ENCODE measurements at places on chromosomes 6 and 20.
A peak's percentile ranks its signal among the peaks of the same experiment; 100 is the strongest.

DNA sequence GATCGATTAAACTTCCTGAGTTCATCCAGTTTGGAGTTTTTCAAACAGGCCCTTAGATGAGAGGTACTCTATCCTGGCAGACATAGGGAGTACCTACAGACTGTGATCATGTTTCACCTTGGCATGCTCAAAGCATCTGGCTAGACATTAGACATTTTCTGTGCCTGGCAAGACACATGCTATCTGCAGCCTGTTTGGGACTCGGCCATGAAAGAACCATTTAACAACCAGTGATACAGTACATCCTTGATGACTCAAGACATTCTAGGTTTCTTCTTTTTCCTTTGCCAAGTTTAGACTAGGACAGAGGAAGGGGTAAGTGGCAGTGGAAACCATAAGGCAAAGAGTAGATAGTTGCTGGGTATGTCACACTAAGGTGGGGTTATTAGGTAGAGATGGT lies 15.4 kb upstream of the PAQR8 start:
- no peak for DNase-seq

- no peak for DNase-seq
Observed at GRCh38 chr6:158647501-158647900, 2.4 kb upstream of the SYTL3 start.

GRCh38 chr6:165850434-165851019 lies 187.5 kb upstream of the PDE10A start:
- peak; percentile 11 for DNase-seq

GRCh38 chr6:130032758-130033340 lies 14.5 kb downstream of the L3MBTL3 start:
- DNase-seq, result no peak

DNA sequence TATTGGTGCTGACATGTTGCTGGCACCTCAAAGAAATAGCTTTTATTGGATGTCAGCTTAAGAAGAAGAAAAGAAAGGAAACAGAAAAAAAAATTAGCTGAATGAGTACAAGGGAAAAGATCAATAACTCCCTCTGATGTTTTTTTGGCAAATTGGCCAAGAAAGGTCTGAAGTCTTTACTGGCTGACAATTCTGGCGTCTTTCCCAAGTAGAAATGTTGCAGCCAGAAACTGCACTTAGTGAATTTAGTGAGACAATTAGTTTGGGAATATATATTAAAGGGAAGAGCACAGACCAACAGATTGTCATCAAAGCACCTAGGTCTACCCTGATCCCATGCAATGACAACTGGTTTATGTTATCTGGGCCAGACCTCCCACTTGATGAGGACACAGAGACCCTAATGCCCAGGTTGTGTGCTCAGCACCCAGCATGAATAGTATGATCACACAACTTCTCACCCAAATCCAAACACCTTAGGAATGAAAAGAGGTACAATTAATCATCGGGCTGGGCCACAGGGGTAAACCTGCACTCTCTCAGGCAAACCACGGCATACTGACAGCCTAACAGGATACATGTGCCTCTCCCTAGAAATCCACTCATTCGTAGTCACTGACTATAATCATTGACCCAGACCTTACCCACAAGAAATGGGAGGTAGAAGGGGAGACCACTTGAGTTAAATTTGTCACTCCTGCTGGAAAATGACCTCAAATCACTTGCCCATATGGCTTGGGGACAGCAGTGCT lies 612.3 kb upstream of the ARID1B start:
- DNase-seq, result no peak

- DNase-seq, result no peak
Observed at GRCh38 chr6:38078671-38079070, 259.1 kb downstream of the ZFAND3 start.

DNA sequence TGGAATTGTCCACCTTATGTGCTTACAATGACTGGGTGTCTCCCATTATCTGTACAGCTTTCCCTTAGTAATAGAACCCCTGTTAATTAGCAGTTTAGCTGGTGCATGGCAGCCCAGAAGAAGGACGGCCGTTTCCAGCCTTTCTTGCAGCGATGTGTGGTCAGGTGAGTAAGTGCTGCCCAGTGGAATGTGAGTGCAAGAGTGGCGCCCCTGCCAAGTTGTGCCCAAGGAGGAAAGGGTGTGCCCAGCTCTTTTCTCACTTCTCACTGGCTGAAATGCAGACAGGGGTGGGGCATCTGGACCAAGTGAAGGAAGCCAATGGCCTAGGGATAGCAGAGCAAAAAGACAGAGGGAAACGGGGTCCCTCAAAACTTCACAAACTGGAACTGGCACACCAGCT lies 296.8 kb downstream of the PREX1 start:
- DNase-seq, result no peak

- peak; percentile 64 for DNase-seq
Observed at GRCh38 chr20:62977613-62978560, 25.4 kb downstream of the SLC17A9 start.

DNA sequence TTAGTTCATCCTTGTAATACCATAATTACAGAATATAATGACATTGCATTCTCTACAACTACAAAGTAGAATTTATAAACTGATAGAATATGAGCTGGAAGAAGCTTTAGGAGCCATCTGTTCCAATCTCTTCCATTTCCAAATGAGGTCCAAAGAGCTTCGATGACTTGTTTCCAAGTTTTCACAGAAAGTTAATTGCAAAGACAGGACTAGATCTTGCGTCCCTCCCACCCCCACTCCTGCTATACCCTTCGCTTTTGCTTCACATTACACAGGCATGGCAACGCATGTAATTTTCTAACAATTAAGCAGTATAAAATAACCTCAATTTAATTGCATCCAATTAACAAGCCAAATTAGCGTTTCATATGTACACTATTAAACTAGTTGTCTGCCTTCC lies 7.0 kb downstream of the HIVEP2 start:
- no peak for DNase-seq

- no peak for DNase-seq
Observed at GRCh38 chr6:169829786-169830185, 78.4 kb downstream of the ERMARD start.

DNA sequence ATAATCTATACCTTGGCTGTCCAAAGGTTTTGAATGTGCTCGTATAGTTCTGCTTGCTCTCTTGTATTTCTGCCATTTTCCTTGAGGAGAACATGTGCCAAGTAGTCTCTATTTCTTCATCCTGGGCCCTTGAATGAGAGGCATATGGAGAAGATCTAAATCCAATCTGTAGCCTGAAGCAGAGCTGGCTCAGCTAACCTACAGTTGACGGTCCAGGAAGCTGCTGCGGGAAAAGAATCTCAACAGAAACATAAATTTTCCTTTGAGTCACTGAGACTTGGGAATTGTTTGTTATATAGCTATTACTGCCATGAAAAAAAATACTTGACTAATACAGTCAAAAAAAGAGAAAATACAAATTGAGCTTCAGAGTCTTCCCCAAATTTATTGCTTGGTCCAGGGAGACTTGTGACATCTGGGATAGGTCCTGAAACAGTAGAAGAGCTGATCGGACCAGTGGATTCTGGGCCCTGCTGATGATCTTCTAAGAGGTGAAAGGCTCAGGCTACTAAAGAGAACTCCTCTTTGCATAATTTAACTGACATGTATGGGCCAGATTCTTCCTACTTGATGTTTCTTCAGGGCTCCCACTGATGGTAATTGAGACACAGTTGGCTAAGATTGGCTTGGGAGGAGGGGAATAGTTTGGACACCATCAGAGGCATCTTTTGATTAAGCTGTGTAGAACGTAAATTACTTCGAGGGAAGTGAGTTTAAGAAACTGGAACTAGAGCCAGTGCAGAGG lies 29.9 kb upstream of the PLCB4 start:
- no peak for DNase-seq

- no peak for DNase-seq
Observed at GRCh38 chr20:36298061-36298460, 8.1 kb upstream of the DLGAP4 start.

GRCh38 chr6:111536910-111537527 lies 54.0 kb upstream of the REV3L start:
- no peak for DNase-seq

DNA sequence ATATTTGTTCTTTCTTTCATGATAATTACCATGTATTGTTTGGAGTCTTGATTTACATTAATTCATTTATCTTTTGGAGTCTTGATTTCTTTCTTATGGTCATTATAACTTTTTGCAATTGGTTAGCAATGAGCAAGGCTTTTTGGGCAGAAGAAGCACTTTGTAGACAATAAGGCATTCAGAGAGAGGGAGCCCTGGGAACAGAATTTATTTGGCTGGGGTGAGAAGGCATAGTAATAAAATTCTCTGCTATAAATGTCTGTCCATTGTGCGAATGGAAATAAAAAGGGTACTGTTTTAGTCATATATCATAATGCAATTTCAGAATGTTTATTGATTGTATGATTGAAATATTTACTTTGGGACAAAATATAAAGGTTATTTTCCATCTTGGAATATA lies 147.0 kb downstream of the SLC35F1 start:
- DNase-seq, result no peak

- DNase-seq, result peak; percentile 25
Observed at GRCh38 chr6:26156850-26157250, 69.6 kb downstream of the HFE start.

DNA sequence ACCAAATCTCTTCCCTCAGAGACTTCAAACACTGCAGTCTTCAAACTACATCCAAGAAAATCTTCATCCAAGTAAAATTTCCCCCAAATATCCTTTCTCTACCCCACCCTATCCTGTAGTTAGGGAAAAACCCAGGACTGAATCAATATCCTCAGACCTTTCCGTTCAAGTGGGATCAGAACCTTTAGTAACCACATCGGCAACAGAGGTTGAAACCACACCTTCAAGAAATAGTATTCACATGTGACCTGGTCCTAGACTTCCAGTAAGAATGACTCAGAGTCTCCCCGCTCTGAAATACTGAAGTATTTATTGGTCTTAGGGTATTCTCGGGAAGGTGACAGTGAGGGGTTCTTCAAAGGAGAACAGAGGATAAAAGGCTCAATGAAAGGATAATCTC lies 8.7 kb downstream of the HLA-DPA1 start:
- no peak for DNase-seq

- no peak for DNase-seq
Observed at GRCh38 chr6:162907876-162908481, 180.2 kb downstream of the PACRG start.

DNA sequence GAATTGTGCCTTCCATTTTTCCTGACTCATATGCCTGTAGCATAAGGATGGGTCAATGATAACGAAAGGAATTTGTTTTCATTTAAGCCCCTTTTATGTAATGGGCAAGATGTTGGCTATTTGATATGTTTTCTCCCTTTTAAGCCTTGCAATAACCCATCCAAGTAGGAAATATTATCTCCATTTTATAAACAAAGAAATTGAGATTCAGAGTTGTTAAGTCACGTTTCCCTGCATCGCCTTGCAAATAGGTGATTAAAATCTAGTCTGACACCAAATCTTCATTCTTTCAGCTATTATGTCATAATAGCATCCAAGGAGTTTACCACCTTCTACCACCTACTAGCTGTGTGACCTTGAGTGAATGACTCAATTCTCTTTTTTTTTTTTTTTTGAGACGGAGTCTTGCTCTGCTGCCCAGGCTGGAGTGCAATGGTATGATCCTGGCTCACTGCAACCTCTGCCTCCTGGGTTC lies 7.0 kb downstream of the HNF4A start:
- no peak for DNase-seq

GRCh38 chr6:45537539-45537938 lies 159.8 kb upstream of the SUPT3H start:
- no peak for DNase-seq

DNA sequence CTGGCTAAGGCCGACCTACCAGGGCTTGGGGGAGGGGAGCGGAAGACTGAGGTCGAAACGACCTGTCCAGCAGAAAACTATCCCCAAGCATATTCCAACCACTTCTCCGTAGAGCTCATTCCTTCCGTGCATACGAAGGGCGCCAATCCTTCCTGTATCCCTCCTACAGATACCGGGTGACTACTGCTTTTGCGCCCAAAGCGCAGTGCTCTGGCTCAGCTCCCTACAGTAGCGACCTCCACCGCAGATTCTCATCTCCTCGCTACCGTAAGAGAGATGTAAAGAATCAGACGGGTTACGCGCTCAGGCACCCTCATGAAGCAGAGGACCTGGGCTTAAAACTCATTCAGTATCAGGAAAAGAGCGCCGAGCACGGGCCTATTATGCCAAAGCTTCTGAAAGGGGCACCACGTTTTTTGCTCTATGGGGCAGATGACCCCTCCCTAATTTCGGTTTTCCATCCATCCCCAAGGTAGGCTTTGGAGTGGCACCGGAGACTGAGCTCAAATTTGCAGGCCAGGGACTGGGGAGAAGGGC lies 563 bp upstream of the NNAT start:
- no peak for DNase-seq

- no peak for DNase-seq
Observed at GRCh38 chr6:163991321-163991720, 576.8 kb downstream of the QKI start.

GRCh38 chr6:155248008-155249001 lies 15.5 kb upstream of the CLDN20 start:
- DNase-seq, result no peak

- DNase-seq, result no peak
Observed at GRCh38 chr6:160952633-160953281, 38.8 kb upstream of the MAP3K4 start.

DNA sequence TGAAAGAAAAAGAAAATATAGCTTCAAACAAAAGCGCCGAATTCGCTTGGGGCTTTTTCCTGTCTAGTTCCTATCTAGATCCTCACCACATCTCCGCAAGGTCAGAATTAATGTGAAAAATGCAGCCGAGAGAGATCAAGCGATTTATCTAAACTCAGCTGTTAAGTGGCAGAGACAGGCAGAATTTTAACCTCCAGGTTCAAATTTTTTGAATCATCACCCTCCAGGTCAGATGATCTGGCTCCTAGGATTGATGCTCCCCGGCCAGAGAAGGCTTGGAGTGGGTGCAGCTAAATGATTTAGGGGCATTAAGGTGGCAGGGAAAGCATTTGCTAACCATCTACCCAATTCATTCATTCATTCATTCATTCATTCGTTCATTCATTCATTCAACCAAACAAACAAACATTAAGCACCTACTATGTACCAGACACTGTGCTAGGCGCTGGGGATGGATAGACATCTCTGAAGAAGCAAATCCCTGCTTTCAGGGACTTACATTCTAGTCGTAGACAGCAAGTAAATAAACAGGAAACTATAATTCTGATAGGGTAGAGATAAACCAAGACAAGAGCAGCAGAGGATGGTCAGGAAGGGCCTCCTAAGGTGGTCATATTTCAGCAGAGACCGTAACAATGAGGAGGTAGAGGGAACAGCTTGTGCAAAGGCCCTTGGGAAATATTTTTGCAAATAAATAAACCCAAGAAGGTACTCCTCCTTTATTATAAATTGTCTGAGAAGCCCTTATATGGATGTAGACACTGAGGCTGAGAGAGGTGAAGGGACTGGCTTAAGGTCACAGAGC lies 672 bp upstream of the UBE2V1 start:
- DNase-seq, result no peak

Data from stimulated activated CD8-positive, alpha-beta memory T cell treated with anti-CD3 and anti-CD28 coated beads, Interleukin-4, amount 100 ng/mL, for 1 hour (primary cell).